Activated B cell treated with CpG ODN at 0.5 μM for 24 hours (primary cell): ENCODE measurements at places on chromosomes 3 and 15. TPM values are rescaled to one million over a fixed set of nuclear protein-coding genes. Genes with fewer than 3 reads are reported as not detected.

DNA sequence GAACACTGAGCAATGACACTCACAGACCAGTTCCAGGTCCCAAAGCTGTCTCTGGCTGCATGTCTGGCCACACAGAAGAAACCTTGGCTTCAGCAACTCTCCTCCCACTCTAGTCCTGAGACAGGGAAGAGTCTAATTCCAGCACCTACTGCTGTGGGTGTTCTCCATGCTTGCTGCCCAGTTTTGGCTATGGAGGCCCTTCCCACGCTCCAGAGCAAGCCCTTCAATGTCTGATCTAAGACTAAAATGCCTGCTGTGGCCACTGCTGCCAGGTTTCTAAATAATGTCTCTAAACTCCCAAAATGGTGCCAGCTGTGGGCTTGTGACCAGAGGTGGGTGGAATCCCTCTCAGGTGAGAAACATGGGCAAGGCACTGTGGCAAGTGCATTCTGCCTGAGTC is 531.3 kb downstream of the GRM7 start:
- DNase-seq: no peak

- no peak for DNase-seq
Observed at GRCh38 chr3:99960123-99960878, 142.6 kb downstream of the CMSS1 start.

DNA sequence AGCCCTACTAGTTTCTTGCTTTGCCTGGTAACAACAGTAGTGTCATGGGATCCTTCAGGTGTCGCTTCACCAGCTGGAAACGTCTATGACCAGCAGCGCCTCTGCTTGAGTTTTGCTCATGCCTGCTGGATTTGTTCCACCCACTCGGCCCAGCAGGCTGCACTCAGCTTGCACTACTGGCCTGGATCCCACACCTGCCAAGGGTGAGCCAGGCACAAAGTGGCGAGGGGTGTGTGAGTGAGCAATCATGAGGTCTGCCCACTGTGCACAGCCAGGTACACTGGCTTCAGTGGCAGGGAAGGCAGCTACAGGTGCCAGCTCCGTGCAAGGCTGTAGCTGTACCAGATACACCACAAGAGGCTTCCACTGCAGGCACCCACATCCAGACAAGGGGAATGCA is 282.8 kb downstream of the UBE2E2 start:
- no peak for DNase-seq

- DNase-seq: no peak
Observed at GRCh38 chr3:194114123-194114522, 21.8 kb upstream of the HES1 start.

DNA sequence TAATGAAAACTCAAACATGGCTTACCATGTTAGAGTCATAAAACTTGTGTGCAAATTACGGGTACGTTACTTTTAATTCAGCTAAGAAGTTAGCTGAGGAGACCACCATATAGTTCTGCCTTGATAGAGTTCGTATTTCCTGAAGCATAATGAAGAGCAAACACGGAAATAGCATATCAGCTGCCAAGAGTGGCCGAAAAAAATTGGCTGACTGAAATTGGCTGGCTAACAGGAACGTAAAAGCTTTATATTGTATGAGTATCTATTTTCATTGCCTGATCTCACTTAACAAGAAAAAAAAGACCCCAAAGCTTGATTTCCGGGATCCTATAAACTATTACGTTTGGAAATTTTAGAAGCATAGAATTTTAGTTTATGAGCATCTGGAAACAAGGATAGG is 1222.9 kb downstream of the ZPLD1 start:
- no peak for DNase-seq

METTL6 gene
- total RNA-seq: 18.7 and 20.2 TPM in 2 replicates

FOXB1 gene
- not detected in 2 replicates for total RNA-seq

RBPMS2 gene
- 0.91 and 0.93 TPM in 2 replicates for total RNA-seq

DNA sequence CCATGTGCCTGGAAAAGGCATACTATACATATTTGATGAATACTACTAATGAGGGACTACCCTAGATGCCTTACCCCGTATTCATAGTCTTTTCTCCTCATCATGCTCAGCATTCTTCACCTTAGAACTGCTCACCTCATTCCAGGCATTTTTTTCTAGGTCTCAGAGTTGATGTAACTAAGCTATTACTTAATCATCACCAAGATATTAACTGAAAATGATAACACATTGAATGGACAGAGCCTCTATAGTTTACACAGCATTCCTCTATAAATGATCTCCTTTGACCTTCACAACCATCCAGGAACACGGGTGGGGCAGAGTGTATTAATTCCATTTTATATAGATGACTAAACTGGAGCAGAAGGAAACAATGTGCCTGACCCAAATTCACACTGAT is 174.1 kb upstream of the DPH6 start:
- DNase-seq: no peak

GRCh38 chr3:3552761-3553160 is 246.5 kb upstream of the LRRN1 start:
- no peak for DNase-seq

- no peak for DNase-seq
Observed at GRCh38 chr3:47663630-47664240, 85.1 kb upstream of the CSPG5 start.

DNA sequence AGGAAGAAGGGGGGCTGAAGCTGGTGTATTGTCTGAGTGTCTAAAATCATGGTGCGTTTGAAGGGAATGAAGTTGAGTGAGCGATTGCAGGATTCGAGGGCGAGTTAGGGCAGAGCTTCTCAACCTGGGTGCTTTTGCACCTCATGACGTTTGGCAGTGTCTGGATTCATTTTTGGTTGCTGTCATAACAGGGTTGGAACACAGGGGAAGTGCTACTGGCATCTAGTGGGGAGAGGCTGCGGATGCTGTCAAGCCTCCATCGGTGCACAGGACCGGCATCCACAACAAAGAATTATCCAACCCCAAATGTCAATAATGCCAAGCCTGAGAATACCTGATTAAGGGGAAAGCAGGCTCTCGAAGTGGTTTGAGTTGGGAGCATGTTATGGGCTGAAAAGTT is 120.0 kb downstream of the SLCO3A1 start:
- no peak for DNase-seq

- no peak for DNase-seq
Observed at GRCh38 chr15:56749982-56750381, 16.7 kb upstream of the ZNF280D start.

DNA sequence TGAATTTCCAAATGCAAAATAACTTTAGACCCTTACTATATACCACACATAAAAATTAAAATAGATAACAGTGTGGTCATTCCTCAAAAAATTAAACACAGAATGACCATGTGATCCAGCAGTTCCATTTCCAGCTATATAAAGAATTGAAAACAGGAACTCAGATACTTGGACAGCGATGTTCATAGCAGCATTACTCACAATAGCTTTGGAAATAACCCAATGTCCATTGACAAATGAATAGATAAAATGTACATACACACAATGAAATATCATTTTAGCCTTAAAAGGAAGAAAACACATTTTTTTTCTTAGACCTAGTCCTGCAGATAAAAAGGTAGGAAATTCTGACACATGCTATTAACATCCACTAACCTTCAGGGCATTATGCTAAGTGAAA is 26.7 kb downstream of the RAD51 start:
- DNase-seq: no peak

SMAD6 gene
- total RNA-seq: 0.04 and 0.05 TPM in 2 replicates

- no peak for DNase-seq
Observed at GRCh38 chr3:194608981-194609380, 24.2 kb downstream of the TMEM44 start.

DNA sequence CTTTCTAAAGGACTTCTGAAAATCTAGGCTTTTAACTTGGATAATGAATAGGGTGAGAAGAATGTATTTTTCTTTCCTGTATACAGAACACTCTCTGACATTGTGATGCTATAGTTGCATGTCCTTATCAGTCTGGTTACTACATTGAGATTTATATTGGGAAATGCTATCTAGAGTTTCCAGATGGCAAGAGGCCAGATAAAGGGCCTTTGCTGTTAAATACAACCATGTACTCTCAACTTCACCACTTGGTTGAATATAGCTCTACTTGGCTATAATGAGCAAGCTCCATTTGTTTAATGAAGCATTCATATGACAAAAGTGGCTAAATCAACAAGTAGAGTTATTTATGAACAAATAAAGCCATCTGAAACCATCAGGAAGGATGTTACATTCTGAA is 91.0 kb downstream of the IGSF11 start:
- no peak for DNase-seq

CD200 gene
- total RNA-seq: 19.0 and 19.4 TPM in 2 replicates

SEMA3G gene
- total RNA-seq: not detected in 2 replicates

DNA sequence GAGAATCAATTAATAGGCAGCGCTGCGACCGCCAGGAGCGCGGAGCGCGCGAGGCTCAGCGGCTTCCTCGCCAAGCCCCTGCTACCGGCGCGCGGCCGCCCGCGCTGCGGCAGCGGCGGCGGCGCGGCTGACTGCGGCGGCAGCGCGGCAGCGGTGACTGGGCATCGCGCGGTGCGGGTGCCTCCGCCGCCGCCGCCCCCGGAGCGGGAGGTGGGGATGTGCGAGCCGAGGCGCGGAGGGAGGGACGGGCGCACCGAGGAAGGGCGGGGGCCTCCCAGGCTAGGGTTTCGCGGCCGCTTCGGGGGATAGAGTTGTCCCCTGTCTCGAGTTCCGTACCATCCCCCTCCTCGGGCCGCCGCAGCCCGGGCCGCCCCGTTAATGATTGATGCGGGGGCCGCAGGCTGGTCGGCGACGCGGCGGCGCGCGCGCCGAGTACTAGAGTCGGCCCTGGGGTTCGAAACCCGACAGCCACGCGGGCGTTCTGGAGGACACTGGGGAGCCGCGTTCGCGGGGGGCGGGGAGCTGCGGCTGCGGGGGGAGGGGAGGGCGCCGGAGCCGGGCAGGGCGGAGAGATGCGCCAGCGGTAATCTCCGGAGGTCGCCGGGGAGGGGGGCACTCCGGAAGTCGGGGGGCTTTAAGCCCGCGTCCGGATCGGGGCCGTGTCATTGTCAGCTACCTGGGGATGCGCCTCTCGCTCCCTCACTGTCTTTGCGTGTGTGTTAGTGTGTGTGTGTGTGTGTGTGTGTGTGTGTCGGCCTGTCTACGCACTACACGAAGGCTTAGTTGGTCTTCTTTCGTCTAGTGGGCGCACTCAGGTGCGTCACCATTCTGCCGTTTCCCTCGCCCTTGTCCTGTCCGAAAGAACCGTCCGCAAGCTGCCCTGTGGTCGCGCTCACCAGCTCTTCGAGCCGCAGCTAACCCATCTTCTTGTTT is at the start of gene PAQR9:
PAQR9 (minus strand) TSS at position 159 of the 933 bp plus-strand sequence. CDS start 338 bp downstream, outside the sequence.
- DNase-seq: no peak

DNA sequence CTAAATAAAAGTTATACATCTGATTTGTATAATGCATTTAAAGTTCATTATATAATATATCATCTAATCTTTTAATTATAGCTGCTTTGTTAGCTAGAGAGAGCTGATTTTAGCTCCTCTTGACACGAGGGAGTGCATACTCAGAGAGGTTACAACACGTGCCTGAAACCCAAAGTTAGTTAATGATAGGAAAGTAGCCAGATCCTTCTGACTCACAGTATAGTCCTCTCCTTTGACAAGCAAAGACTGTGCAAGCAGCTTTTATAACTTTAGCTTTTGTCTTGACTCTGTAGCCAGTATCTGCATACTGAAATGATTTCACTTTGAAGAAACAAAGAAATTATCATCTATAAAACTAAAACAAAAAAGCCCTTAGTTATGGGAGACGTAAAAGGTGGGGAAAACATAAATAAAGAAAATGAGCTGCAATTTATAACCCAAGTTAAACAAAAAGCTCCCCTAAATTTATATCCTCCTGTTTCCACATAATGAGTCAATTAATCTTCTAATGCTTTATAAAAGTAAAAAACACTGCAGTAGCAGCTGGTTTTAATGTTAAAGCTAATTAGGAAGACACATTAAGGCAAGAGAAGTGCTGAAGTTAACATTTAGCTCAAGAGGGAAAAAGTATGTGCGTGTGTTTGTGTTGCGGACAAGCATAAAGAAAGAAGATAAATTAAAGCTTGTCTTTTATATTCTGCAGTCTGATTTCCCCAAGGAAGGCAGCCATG is 13.1 kb downstream of the GABRR3 start:
- no peak for DNase-seq

GRCh38 chr3:23242106-23242505 is 39.0 kb downstream of the UBE2E2 start:
- DNase-seq: no peak

GRCh38 chr15:45499426-45499825 is 23.1 kb downstream of the SLC30A4 start:
- no peak for DNase-seq

ALG1L2 gene
- 3.5 and 4.6 TPM in 2 replicates for total RNA-seq

- DNase-seq: no peak
Observed at GRCh38 chr3:172078721-172079120, 39.3 kb downstream of the FNDC3B start.

DNA sequence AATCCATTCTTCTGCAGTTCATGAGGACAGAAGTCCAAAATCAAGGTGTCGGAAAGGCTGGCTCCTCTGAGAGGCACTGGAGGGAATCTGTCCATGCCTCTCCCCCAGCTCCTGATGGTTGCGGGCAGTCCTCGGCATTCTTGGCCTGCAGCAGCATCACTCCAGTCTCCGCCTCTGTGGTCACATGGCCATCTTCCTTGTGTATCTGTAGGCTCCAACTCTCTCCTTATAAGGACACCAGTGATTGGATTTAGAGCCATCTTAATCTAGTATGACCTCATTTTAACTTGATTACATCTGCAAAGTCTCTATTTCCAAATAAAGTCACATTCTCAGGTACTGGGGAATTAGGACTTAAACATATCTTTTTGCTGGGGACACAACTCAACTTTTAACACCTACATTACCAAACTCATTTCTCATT is 56.0 kb upstream of the FLNB start:
- no peak for DNase-seq

DNA sequence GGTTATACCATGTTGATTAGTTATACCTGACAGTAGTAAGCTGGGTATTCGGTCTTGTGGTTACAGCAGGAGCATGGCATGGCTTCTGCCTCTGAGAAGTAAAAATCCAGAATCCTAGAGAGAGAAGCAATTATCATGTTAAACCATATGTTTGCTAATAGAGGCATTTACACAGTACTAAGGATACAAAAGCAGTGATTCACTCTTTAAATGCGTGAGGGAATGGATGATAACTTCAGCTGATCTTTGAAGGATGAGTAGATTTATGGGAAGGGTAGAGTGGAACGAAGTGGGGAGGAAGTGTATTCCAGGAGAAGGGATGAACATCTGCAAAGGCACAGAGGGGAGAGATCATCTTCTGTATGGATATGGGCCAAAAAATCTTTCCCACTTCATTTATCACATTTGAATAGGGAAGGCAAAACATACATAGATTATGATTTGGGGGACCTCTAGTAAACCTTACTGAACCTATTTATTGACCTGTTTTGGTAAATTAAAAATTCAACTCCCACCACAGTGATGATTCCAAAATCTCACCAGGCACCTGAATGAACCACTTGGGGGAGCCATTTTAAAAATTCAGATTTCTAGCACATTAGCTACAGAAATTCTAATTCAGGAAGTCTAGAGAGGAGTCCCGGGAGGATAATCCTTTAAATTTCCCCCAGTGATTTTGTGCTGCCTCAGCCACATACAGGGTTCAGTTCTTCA is 35.1 kb downstream of the IGSF10 start:
- DNase-seq: no peak

TMCO5A gene
- not detected in 2 replicates for total RNA-seq

- no peak for DNase-seq
Observed at GRCh38 chr3:111691293-111691909, 96.3 kb upstream of the ZBED2 start.

GRM2 gene
- 0.58 and 1.4 TPM in 2 replicates for total RNA-seq

MGLL gene
- 16.7 and 19.1 TPM in 2 replicates for total RNA-seq

MAN2C1 gene
- total RNA-seq: 187 and 213 TPM in 2 replicates
